Nucleus accumbens (tissue), 56 donors: ENCODE measurements at places on chromosomes 5 and 9.

- DNase-seq, result no peak
Observed at GRCh38 chr9:137305798-137306065, 3.7 kb upstream of the NRARP start.

DNA sequence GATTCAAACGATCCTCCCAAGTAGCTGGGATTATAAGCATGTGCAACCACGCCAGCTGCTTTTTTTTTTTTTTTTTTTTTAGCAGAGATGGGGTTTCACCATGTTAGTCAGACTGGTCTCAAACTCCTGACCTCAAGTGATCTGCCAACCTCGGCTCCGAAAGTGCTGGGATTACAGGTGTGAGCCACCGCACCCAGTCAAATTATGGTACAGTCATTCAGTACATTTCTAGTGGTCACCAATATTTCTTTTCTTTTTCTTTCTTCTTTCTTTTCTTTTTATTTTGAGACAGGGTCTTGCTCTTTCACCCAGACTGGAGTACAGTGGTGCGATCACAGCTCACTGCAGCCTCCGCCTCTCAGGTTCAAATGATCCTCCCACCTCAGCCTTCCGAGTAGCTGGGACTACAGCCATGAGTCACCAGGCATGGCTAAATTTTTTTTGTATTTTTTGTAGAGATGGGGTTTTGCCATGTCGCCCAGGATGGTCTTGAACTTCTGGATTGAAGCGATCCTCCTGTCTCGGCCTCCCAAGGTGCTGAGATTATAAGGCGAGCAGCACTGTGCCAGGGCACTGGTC, 25.4 kb upstream of the DCP2 start:
- no peak for DNase-seq

DNA sequence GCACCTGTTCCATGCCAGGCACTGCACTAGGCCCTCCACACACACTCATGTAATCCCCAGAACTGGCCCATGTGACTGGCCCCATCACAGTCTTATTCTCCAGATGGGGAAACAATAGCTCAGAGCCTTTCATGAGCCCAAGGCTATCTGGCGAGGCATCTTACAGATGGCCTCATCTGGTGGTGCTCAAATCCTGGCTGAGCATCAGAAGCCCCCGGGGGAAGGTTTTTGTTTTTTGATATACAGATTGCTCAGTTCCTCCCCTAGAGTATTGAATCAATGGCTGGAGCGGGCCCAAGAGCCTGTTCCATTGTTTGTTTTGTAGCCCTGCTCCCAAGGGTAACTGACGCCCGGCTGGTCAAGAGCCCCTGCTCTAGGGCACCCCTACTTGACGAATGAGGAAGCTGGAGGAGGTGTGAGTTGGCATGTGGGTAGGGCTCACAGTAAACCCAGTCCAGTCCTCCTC, 145.3 kb upstream of the RAPGEF1 start:
- no peak for DNase-seq

DNA sequence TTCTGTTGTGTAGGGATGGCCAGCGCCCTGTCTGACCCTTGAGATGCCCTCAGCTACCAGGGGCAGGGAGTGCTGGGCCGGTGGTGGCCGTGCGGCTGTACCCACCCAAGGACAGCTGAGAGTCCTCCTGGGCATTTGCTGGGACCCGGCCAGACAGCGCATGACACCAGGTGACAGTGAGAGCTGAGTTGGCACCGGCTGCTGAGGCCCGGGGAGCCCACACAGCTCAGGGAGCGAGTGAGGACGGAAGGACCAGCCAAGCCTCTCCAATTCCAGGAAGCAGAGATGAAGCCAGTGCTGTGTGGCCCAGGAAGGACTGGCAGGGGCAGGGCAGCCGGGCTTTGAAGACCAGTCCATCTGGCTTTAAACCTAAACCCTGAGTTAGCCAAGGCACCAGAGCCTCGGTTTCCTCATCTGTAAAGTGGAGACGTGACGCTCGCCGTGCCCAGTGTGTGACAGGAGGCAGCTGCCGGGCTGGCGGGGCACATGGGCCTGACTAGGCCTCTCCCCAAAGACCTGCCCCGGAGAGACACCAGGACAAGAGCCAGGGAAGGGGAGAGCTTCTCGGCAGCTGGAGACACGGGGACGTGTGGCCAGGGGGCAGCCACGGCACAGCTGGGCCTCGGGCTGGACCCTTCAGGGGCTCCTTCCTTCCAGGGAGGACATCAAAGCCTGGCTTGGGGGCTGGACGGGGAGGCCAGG, 3.0 kb upstream of the AGPAT2 start:
- no peak for DNase-seq

GRCh38 chr5:66239034-66239433, 94.9 kb downstream of the SREK1 start:
- no peak for DNase-seq

DNA sequence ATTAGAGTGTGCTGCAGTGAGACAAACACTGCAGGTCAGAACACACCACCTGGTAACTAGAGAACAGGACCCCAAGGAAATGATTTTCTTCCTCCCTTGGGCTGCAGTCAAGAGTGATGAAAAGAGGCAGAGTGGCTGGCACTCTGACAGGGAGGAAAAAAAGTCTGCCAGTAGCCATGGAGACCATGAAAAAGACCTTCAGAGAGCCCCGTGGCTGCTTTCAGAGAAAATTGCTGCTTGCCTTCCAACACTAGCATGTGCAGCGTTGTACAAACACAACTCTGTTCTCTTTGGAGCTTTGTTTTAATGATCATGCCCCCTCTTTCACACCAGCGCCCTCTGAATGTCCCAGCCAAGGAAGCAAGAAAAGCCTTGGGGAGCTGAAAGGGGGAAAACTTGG, 68.8 kb downstream of the ANKRD55 start:
- DNase-seq, result peak; percentile 38

- no peak for DNase-seq
Observed at GRCh38 chr5:135396459-135397055, 2.5 kb downstream of the MACROH2A1 start.

DNA sequence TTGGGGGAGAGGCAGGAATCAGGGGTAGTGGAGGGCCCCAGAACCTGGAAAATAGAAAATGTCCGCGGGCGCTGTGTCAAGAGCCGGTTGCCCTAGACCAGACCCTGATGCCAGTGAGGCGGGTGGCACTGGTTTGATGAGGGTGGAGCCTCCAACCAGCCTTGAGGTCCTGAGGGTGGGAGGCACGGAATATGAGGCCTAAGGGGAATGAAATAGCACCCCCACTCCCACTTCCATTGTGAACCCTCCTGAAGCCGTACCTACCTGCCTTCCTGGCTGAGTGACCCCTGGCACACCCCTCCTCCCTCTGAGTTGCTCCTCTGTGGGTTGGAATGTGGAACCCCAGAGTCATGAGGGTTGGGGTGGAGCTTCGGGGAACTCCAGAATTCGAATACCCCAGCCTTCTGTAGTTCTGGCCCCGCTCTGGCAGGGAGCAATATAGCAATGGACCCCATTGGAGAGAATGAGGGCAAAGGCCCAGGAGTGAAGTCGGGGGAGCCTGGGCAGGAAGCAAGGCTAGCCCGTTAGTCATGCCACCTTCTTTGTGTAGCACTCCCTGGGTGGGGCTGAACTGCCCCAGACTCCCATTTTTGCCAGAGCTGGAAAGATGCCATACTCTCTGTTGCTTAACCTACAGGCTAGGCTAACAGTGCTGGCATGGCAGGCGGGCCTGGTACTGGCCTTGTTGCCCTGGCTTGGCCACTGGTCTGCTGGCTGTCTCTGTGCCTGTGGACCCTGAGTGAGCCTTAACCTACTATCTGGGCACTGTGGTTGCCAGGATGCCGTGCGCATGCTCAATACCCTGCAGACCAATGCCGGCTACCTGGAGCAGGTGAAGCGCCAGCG, 1.0 kb downstream of the FPGS start:
- no peak for DNase-seq

- no peak for DNase-seq
Observed at GRCh38 chr9:82196622-82197441, 208.3 kb downstream of the SPATA31D1 start.
